ENCODE measurements at places on chromosomes 16 and 17.

- no peak for DNase-seq
These were observed 38.5 kb upstream of the KSR1 start for GRCh38 chr17:27417596-27418365.

GRCh38 chr16:52912565-52913173 is 140.0 kb downstream of the CHD9NB start:
- no peak for DNase-seq

- no peak for DNase-seq
These were observed 878.0 kb downstream of the KCNJ18 start for GRCh38 chr17:22570144-22570845.

DNA sequence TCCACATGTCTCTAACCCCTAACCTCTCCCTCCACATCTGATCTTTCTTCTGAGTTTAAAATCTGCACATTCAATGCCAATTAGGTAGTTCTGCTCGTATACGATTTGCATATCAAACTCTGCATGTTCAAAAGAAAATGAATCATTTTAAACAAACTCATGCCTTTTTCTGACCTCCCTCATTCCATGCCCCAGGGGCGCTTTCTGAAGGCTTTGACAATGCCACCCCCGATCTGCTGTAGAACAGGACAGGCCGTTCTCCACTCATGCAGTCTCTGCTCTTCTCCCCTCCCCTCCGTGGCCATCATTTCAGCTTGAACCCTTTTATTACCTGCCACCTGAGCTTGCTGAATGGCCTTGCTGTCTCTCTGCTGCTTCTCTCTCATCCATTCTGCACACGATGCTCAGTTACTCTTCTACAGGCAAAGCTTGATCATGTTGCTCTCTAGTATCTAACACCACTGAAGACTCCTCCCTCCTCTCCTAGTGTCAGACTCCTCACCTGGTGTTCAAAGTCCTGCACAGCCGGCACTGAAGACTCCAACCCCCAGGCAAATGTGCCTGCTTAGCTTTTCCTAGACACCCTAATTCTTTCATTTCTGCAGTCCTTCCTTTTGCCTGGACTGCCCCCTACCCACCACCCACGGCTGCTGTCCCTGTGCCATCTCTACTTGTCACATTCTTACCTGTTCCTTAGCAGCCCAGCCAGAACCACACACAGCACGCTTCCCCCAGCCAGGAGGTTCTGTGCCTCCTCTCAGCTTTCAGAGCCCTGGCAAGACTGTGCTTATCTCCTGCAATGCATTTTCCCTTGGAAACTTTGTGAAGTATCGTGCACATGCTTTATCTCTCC is 6.2 kb downstream of the TMEM238L start:
- no peak for DNase-seq

DNA sequence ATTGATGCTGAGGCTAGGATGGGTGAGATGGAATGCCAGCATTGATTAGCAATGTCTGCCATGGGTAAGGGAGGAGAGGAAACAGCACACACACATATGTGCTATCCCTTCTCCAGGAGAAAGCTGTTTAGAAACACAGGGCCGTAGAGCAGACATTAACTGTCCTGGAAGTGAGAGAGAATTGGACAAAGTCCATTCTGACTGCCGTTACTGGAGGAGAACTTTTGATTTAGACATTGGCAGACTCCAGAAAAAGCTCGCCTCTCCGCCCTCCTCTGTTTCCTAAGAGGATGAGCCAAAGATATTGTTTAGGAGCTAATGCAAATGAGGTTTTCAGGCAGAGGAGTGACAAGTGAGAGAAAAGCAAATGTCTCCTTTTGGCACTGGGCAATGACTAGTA is 237.0 kb downstream of the HAPSTR1 start:
- DNase-seq: no peak

- no peak for DNase-seq
These were observed 69.3 kb upstream of the TOB1 start for GRCh38 chr17:50935221-50935995.

GRCh38 chr16:31301708-31302400 is 42.1 kb downstream of the ITGAM start:
- no peak for DNase-seq

DNA sequence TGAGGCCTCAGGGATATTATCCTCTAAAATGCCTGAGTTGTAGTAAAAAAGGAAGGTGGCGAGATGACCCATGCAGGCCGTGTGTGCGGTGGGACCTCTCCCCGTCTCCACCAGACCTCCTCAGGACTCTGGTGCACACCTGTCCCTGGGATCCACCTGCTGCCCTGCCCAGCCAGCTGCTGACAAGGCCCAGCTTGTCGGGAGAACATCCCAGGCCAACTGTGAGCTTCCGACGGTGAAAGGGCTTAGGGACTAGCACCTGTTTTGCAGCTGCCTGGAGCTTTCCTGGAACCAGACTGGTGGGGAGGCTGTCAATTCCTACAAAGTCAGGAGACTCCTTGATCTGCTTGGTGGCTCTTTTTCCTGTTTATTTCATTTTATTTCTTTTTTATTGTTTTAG is 11.6 kb downstream of the IL34 start:
- DNase-seq: no peak

DNA sequence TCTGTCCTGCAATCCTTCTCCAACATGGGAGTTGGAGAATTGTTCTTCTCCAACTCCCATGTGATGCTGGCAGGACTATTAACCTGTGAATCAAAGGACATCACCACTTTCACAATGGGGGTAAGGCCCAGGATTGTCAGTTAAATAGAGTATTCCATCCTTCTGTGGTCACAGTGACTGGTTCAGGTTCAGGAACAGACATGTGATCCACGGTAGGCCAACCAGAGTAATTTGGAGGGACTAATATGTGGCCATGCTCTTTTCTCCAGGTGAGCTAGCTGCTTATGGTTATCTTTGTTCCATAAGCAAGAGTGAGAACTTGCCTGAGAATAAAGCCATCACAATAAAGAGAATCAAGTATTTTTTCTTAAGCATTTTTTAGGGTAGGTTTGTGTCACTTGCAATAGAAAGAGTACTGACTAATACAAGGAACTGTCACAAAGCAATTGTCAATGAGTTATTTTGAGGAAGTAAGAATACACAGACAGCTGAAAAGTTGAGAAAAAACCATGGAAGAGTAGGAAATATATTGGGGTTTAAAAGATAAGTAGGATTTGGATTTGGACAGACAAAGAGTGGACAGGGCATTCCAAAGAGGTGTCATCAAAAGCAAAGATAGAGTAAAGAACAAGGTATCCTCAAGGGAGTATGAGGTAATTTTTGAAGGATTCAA is 63.4 kb downstream of the BRIP1 start:
- no peak for DNase-seq

DNA sequence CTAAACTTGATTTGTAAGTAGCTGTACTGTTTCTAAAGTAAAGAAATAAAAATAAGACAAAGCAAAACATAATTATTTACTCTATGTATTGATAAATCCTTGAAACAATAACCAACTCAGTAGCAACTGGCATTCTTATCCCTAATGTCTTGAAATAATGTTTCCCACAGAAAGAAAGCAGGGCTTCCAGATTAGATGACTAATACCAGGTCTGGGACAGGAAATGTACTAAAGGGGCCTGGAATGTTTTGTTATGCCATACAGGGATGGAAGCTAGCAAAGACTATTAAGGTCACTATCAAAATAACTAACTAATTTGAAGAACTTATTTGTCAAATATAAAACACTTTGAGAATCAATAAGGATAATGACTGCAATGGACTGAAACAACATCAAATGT is 82.1 kb downstream of the CFDP1 start:
- no peak for DNase-seq

DNA sequence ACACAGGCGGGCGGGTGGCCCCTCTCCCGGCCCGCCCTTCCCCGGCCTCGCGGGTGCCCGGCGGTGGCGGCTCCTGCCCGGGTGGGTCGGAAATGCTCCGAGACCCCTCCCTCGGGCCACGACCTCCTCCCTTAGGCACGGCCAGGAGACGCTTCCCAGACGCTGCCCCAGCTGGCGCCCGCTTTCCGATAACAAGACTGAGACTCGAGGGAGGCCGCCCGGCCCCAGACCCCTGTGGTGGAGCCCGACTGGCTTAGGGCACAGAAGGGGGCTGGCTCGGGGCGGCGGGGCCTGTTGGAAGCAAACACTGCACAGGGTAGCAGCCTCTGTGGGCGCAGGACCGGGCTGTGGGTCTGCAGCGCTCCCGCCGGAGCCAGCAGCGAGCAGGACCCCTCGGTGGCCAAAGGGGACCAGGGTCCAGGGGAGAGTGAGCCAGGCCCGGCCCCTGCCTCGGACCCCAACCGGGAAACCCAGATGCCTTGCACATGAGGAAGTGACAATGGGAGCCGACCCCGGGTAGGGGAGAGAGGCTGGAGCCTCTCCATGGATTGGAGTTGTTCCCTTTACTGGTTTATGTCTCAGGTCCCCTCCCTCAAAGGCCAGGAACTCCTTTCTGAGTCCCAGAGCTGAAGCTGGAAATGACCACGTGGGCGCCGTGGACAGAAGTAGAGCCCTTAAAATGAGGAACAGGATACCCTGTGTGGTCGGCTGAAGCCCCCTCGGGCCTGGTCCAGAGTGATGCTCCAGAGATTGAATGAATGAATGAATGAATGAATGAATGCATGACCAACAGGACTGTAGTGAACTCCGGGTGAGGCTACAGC is 19.8 kb upstream of the ADCY7 start:
- no peak for DNase-seq

GRCh38 chr16:84358601-84359295 is 9.6 kb upstream of the ATP2C2 start:
- DNase-seq: no peak

All from stimulated activated CD4-positive, alpha-beta T cell treated with anti-CD3 and anti-CD28 coated beads, Interleukin-15, amount 100 ng/mL, for 1 hour (primary cell).